ENCODE measurements at places on chromosomes 2 and 18.

DNA sequence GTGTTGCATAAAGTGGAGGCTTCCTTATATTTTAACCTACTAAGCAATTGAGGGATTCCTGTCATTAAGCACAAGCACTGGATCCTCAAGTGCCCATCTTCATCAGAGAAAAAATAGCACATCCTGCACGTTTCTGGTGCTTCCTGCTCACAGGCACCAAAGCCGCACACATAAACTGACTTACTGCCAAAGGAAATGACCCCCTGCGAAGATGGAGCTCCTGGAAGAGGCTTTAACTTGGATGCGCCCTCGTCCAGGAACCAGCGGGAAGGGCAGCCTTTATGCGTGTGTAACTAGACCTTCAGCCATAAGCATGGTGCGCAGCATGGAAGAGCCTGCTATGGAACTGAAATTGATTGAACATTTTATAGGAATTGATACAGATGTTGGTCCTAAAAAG, 188.7 kb downstream of the FTCDNL1 start:
- DNase-seq = no peak

DNA sequence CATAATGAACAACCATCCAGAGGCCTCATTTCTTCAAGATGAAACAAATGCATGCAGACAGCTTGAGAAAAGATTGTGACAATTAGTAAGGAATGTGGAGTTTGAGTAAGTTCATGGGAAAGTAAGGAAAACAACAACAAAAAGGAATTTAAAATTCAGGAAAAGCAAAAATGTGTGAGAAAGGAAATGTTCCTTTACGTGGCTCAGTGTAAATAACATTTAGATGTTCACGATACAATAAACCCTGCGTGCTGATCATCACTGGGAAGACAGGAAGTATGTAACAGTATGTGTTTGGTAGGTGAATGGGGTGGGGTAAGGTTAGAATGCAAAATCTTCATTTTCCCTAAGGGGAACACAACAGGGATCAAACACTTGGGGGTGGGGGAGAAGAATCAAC, 72.7 kb downstream of the TRIP12 start:
- DNase-seq = no peak

DNA sequence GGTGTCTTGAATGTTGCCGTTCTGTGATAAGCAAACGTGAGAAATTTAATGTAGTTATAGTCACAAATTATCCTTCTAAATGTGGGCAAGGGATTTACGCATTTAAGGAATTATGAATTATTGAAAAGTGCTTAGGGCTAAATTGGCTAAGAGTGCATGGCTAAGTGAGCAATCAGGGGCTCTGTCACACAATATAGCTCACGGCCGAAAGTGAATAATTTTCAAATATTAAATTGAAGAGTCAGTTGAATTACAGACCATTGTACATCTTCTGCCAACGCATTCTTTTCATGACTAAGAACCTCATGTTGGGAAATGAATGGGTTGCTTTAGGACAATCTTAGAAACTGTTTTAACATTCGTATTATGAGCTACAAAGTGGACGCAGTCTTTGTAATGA, 1832.9 kb upstream of the LRRTM1 start:
- DNase-seq = no peak

DNA sequence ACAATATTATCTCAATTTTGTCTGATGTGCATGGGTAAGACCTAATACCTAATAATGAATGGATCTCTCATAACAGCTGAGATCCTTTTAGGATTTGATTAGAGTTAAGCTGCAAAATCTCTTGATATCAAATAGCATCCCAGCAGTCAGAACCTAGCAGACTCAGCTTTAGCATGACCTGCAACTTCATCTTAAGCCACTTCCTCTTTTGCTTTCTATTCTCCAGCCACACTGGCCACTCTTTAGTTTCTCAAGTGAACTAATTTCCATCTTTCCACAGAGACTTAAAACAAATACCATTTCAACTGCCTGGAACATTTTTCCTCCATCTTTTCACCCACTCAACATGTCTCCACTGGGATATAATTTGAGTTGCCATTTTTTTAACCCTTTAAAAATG, 1251.6 kb upstream of the ZEB2 start:
- DNase-seq = no peak

- no peak for DNase-seq
These were observed 70.9 kb downstream of the AFF3 start for GRCh38 chr2:100071335-100072043.

DNA sequence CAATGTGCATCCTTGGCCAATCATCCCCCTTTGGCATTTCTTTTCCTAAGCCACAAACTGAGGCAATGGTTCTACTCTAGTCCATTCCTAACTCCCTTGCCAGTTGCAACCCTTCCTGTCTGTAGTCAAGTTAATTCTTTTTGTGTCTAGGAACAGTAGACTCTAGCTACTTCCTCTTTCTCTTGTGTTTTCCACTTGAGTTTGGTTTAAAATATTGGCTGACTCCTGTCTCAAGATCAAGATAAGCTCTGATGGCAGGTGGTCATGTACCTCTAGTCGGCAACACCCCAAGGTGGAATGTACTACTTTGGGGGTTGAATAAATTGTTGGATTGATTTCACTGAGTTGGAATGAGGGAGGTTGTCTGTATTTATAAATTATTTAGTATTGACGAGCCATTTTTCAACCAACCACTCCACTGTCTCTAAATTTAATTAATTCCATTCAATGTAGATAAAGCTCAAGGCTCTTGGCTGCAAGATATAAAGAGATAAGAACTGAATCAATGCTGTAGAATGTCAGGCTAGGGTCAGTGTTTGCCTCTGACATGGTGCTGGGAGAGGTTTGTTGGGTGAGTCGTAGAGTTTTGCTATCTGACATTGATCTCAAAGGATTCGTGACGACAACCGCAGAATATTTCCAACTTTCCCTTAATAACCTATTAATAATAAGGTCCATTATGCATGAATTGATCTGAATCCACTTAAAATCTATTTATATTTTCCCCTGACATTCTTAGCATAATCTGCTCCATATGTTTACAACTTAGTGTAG, 188.7 kb upstream of the APCDD1 start:
- no peak for DNase-seq

DNA sequence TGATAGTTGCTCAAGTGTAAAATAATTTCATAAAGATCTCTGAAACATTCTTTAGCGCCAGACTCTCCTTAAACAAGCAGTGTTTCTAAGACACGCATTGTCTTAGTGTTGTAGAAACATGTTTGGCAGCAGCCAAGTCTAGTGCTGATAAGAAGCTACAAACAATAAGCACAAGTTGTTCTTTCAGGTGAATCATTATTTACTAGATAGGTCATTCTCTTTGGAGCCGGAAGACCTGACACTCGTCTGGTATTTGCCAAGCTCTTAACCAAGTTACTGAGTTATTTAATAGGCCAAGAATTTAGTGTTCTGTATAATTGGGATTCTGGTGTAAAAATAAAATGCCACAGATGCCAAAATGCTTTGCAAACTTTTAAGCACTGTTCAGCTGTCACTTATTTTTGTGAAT, 852.1 kb downstream of the CPS1 start:
- no peak for DNase-seq

DNA sequence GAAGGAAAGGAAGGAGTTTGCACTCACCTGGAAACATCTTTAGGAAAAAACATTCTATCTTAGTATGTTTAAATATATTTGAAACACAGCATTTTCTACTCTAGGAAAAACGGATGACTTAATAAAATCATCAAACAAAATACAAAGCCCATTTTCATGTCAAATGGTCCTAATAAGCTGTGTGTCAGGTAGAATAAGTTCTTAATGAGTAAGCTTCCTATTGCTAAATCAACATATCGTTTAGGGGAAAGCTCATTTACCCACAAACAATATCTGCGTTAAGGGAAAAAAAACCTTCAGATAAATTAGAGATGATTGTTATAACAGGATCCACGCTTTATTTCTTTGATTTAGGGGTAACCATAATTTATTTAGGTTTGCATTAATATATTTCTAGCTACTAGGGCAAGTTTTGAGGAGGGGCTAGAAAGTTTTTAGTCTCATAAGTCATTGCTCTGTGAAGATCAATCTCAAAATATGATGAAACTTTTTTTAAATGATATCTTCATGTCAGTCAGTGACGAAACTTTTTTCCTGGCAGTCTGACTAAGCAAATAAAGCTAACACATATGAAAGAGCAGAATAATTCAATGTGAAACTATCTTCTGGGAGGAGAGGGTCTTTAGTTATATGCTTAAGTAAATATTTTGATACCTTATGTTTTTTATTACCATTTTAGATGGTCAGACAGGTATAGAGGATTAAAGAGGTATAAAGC, 147.1 kb downstream of the WDSUB1 start:
- no peak for DNase-seq

DNA sequence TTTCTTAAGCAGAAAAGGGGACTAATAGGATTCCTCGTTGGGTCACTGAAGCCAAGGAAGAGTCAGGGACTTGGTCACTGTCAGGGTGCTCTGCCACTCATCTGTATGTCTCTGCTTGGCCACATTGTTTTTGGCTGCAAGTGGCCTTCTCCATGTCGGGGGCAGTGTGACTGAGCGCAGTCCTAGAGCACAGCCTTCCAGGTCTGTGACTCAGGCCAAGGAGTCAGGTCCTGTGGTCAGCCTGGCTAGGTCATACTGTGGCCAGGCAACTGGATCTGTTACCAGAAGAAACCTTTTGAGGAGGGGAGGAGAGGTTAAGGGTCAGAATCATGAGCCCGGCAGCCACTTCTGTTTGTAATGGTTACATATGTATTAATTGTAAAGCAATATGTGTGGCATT, 61.3 kb downstream of the GALNT1 start:
- no peak for DNase-seq

- DNase-seq = no peak
These were observed 855.1 kb upstream of the ACVR2A start for GRCh38 chr2:146989741-146990140.

DNA sequence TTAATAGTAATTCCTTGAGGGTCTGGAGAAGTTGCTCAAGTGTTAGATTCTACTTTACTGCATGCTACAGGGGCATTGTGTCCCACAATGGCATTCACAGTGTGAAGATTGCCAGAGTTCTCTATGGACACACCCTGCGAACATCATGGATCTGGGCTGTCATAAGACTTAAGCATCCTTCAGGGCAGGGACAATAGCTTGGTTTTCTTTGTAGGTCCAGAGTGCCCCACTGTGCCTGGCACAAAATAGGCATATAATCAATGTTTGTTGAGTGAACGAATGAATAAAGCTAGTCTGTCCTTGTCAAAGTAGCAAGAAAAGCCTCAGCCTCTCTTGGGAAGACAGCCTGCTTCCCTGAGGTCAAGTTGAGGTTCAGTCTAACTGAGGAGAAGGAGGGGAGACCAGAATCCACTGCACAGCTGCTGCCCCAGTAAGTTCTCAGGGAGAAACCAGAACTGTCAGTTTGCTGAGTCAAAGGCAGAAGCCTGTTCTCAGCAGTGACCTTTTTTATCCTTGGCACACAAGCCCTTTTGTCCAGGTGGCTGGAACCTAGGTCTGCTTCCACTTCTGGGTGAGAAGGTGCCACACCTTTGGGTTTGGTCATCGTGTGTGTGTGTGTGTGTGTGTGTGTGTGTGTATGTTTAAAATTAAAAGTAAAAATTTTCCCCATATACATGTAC, 15.0 kb downstream of the INPP4A start:
- no peak for DNase-seq

DNA sequence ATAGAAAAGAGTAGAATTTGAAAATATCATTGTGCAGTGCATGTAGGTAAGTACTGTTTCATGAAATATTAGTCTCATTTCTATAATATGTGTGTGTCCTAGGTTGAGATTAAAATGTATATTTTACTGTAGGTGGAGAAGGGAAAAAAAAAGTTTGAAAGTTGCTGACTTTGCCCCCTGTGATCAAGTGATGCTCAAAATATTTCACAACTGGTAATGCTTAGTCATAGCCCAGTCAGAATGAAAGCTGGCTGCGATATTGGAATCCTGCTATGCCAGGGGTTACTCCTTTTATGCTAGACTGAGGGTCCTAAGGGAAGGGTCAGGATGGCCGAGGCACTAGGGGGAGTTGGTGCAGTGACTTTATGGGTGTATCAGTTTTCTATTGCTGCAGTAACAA, 19.5 kb upstream of the CFAP36 start:
- DNase-seq = no peak

- no peak for DNase-seq
These were observed 10.7 kb downstream of the MRPL44 start for GRCh38 chr2:223967981-223968380.

- DNase-seq = no peak
These were observed 104.0 kb downstream of the COBLL1 start for GRCh38 chr2:164737612-164738081.

DNA sequence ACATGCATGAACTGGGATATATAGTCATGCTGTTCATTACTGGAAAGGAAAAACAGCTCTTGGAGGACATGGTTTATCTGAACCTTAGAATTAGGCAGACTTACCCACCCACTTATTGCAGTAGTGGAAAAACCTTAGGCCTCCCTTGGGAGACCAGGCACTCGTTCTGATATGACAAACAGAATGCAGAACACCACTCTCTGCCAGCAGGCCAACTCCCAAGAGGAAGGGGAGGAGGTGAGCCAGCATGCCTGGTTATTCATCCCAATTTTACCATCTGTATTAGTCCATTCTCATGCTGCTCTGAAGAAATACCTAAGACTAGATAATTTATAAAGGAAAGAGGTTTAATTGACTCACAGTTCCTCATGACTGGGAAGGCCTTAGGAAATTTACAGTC, 17.5 kb downstream of the C18orf63 start:
- no peak for DNase-seq

DNA sequence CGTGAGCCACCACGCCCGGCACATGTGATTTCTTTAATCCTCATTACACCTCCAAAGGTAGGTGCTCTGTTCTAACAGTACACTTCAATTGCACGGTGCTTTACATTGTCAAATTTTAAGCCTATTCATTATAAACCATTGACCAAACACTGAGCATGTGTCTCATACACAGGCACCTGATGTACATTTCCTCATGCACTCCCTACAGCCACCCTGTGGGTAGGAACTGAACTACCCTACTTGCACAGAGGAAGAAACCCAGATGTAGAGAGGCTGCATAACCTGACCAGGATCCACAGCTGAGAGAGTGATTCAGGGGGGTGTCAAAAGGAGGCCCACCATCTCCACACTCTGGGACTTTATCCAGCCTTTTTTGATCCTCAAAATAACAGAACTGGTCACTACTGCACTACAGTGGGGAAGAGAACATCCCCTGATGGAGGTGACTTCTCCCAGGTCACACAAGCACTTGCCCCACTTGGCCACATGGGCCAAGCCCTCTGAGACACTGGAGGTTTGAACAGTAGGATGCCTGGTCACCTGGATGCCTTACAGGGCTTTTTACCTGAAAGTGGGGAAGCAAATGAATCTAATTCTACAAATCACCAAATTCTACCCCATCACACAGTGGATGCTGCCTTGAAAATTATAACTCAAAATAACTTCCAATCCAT, 6.9 kb upstream of the DPYSL5 start:
- DNase-seq = no peak

Measured in BJ (cell line).